ENCODE measurements at places on chromosomes 16 and 17.

- no peak for DNase-seq
These were observed 9.8 kb downstream of the ITGAL start for GRCh38 chr16:30482366-30482765.

- peak; percentile 51 for DNase-seq
These were observed at the start of gene BRCA1 for GRCh38 chr17:43125133-43125966. BRCA1 (minus strand) TSS chr17:43125364; CDS start chr17:43124096, 1,268 bp downstream.

DNA sequence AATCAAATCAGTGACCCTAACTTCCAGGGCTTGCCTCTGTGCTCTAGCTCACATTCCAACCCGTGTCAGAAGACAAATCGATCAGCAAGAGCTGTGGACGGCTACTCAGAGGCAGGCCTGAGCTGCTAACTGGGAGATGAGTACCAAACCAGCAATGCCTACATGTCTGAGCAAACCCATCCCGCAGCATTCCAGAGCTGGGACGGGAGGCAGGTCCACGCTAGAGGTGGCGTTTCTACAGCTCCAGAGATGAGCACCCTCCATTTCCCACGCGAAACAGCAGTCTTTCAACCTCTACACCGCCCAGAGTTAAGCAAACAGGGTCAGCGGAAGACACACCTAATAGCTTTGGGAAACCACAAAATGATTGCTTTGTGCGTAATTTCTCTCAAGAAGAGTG, 6.5 kb downstream of the NXN start:
- no peak for DNase-seq

DNA sequence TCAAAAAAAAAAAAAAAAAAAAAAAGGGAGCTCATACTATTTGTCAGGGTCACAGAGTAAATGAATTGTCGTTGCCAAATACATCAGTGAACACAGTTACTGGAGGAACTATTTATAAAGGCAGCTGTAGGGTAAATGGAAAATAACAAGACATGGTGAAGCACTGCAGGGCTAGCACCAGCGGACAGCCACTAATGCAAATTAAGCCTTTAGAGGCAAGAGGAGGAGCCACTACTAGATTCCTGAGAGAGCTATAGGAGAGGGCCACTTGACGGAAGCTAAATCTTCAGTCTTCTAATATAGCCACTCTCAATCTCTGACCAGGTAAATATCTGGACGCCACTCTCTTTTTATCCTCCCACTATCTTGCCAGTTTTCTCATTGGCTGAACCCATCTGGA, 801.2 kb upstream of the GOT2 start:
- DNase-seq: no peak

GRCh38 chr16:80806927-80807340, 2.5 kb upstream of the CDYL2 start:
- no peak for DNase-seq

- no peak for DNase-seq
These were observed 31.8 kb upstream of the TENT4B start for GRCh38 chr16:50121278-50121677.

DNA sequence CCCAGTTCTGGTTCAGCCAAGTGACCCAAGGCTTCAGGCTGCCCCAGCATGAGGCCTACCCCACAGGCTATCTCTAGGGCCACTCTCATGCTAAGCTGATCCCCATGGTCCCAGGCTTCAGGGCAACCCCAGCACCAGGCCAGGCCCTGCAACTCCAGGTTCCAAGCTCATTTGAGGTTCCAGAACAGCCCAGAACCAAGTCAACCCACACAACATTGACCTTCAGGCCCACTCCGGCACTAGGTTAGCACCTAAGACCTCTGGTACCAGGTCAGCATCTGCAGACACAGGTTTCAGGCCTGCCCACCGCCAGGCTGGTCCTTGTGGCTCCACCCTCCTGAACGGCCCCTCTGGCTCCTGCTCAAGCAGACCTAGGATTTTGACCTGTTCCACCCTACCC, 421.2 kb downstream of the CDH11 start:
- no peak for DNase-seq

Data from substantia nigra (tissue), 51 donors.